ENCODE measurements at places on chromosomes 4 and X.

- no peak for DNase-seq
Observed at GRCh38 chr4:83846193-83846830, 310.4 kb downstream of the GPAT3 start.

DNA sequence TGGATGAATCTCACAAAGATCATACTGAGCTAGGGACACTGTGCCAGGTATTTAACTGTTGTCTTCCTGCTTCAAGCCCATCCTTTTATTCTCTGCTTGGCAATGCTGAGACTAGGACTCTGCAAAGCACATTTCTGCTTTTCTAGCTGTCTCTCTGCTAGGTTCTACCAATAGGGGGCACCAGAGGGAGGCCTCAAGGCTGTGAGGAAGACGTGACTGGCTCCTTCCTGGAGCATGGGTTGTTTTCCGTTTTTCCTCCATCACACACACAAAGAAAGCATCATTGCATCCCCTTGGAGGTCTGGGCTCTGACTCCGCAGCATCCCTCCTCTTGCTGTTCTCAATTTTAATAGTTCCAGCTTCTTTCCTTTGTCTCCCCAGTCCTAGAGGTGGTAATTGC lies 10.9 kb upstream of the DCTD start:
- no peak for DNase-seq

DNA sequence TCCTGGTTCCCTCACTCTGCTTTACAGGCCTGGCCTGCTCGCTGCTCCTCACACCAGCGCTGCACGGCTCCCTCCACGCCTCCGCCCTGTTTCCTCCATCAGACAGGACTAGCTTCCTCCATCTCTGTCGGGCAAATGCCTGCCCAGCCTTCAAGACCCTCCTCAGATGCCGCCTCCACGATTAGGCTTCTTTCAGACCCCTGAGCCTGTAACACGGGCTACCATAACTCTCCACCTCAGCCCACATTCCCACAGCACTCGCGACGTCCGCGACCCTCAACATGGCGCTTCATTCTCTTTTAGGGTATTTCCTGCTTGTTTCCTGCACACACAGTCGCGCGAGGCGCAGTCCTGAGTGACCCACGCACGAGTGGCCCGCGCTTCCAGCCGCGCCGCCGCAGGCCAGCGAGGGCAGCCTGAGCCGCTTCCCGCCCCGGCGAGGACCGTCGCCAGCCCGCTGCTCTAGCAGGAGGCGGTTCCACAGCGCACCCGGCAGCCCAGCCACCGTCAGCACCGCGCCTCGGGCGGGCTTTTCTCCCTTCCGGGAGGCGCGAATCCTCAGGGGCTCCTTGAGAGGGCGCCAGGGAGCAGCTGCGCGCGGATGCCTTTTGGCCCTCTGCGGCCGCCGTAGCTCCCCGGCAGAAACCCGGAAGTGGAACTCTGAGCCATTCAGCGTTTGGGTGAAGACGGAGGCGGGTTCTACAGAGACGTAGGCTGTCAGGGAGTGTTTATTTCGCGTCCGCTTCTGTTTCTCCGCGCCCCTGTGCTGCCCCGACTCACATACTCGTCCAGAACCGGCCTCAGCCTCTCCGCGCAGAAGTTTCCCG lies at the start of gene FRG1:
FRG1 (plus strand) TSS at position 695 of the 827 bp plus-strand sequence. CDS start 138 bp downstream, outside the sequence.
- peak; percentile 95 for DNase-seq

- peak; percentile 0 for DNase-seq
Observed at GRCh38 chrX:141641138-141641537, 51.6 kb downstream of the SPANXA2 start.

- DNase-seq = no peak
Observed at GRCh38 chr4:125091101-125091500, 223.7 kb upstream of the FAT4 start.

GRCh38 chr4:48243429-48243828 lies 26.2 kb downstream of the TEC start:
- DNase-seq = no peak

- no peak for DNase-seq
Observed at GRCh38 chrX:57251965-57252364, 34.5 kb upstream of the FAAH2 start.

DNA sequence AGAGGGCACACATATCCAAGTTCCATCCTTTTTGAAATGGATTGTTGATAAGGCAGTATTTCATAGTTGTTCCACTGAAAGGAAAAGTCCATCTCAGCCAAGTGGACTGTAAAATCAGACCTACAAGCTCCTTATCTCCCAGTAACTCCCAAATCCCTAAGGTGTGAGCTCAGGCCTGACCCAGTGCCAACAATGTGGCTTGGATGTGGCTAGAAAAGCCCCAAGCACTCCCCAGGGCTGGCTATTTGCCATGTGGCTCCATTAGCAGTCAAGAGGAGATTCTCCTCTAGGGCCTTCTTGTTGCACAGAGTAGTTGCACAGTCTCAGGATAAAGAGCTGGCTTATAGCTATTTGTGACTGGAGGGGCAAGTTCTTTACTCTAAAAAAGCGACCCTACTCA lies 25.0 kb upstream of the DGKK start:
- DNase-seq = no peak

DNA sequence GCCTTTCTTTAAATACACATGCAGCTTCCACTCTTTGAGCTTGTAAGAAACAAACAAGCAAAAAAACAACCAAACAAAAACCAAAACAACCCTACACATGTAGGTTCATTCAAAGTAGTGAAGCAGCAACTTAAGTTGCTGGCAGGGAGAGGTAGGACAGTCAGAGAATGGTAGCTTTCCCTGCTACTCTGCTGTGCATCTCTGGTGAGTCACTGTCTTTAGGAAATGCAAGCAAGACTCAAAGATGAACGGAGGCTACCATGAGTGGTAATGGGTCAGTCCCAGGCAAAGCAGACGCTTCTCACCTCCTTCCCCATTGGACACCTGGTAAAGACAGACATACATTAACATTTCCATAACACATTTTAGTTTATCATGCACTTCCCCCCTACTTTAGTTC lies 43.2 kb downstream of the PGRMC2 start:
- peak; percentile 65 for DNase-seq

DNA sequence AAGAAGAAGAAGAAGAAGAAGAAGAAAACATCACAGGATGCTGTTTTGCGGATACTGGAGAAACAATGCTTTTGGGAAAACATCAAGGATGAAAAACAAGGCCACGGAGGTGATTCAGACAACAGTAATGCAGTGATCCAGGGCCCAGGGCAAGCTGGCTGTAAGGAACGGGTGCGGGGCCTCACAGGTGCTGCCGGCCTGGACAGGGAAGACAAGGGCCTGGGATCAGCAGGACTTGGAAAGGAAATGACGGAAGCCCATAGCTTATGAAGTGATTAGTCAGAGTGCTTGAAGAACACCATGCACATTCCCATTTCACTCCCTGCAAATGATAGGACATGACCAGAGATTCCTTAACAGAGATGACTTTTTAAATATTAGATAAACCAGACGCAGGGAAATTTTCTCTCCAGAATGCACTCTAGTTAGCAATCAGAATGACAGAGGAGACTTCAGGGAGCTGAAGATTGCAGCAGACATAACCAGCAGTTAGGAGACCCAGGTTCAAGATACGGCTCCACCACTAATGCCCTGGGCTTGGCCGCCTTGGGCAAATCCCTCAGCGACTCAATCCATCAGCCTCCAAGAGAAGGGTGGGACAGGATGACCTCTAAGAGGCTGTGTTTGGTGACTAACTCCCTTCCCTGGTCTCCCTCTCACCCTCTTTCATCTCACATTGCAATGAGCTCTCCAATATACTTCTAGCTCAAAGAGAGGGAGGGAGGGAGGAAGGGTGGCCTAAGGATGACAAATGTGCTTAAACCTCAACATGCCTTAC lies 54.1 kb downstream of the APBB2 start:
- DNase-seq = peak; percentile 99

GRCh38 chrX:48971249-48972219 lies at the start of gene KCND1:
Gene KCND1 (minus strand): TSS chrX:48971844. CDS start chrX:48970271, 1,573 bp downstream.
- peak; percentile 24 for DNase-seq

GRCh38 chr4:159137176-159137575 lies 34.3 kb downstream of the RAPGEF2 start:
- peak; percentile 66 for DNase-seq

- DNase-seq = no peak
Observed at GRCh38 chrX:84258708-84259107, 70.7 kb upstream of the RPS6KA6 start.

- no peak for DNase-seq
Observed at GRCh38 chr4:147059064-147059731, 113.5 kb upstream of the TTC29 start.

DNA sequence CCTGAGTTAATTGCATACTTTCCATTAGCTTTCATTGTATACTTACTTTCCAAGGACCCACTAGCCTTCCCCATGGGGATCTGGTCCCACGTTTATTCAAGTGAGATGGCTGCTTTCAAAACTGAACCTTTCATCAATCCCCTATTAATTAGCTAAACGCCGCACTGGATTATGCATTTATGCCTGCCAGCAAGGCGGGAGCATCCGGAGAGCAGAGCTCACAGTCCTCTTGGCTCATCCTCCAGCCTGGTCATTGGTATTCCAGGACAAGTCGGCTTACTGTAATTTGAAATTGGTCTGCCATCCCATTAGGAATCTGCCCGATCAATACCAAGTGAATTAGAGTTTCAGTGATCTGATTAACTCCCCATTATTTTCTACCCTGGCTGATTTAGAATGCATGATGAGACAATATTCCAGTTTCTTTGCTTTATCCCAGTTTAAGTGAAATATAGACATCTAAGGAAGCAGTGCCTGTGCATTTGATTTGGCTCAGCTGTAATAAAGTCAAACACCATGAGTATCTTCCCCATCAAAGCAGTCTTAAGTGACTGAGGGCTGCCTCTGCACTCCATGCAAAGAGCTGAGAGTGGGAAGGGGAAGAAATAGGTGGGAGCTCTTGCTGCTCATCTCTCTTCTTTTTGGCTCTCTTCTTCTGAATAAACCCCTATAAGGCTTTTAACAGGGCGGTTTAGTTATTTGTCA lies 411.4 kb downstream of the GPAT3 start:
- DNase-seq = no peak
